HFFc6 (cell line): ENCODE measurements at places on chromosomes 5 and 9.

DNA sequence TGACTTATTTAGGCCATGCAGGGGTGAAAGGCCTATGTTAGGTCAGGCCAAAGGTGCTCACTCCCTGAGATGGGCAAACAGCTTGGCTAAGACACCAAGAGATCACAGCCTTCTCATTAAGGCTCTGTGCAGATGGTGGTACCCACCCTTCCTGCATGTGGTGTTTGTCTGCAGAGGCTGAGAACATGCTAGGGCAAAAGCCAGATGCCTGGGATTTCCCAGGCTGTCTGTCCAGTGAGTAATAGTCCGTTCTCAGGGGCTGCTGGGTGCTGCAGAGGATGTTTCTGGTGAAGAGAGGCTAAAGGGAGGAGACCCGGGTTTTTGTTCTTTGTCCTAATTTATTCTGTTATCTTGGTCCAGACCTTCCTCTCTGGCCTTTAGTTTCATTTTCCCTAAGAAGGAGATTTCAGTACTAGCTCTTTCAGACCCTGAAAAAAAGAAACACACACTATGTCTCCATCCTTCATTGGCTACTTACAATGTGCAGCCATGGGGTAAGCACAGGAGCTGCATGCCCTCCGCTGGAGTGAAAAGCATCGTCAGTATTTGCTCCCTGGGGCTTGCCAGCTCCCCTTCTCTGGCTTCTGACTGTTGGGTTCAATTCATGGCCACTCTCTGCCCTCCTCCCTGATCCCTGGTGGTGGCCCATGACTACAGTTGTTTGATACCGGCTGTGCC, 23.4 kb upstream of the GLRA1 start:
- DNase-seq = no peak

DNA sequence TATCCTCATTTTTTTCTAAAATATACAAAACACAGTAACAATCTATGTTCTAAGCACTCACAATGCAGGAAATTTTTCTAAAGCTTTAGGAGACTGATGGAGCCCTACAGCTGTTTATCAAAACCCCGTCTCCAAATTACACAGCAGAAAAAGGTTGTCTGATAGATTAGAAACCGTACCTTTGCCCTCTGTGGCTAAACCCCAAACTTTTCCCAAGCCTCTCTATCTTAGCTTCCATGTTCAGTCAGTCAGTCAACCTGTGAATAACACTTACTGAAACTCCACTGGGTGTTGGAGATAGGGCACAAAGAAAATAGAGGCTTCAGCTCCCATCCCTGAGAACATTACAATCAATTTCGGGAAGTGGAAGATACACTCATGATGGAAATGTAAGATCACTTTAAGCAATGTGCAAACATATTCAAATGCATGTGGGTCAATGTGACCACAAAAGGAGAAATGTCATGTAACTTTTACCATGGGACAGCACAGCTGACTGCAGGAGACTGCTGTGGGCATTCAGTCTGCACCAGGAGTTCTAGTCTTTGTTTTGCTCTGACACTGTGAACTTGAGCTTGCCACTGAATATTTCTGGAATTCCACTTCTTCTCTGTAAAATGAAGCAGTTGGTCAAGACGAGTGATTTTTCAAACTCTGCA, 279.5 kb upstream of the PIK3R1 start:
- DNase-seq = no peak

DNA sequence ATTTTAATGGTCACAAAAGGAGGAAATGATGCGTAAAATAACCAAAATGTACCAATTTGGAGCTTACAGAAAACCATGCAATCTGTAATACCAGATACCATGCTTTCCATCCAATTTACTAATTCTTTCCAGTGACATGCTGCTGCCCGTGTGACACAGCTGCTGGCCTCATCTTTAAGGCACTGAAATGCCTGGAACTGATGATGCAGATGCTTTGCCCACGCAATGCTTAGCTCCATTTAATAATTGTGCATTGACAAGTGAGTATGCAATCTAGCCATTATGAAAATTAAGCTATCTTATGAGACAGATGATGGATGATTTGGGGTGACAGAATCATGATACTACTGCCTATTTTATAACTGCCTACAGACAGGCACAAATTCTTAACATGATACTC, 169.2 kb upstream of the CTNND2 start:
- DNase-seq = no peak

DNA sequence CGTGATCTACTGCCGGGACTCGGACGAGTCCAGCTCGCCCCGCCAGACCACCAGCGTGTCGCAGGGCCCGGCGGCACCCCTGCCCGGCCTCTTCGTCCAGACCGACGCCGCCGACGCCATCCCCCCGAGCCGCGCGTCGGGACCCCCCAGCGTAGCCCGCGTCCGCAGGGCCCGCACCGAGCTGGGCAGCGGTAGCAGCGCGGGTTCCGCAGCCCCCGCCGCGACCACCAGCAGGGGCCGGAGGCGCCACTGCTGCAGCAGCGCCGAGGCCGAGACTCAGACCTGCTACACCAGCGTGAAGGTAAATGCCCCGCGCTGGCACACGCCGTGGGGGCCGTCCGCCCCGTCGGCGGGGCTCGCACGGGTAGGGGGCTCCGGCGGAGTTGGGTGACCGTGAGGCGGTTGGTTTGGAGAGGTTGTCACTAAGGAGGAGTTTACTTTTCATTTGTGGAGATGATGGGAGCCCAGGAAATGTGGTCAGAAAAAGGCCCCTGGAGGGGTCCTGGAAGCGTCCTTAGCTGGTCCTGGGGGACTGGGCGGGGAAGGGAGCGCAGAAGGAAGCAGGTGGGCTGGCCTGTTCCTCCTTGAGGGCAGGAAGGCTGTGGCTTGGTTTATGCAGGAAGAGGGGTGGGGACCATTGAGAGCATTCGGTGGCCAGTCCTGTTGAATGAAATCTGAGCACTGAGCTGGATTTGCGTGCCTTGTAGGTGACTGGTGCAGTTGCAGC, 647 bp downstream of the PDE8B start:
- no peak for DNase-seq

- no peak for DNase-seq
These were observed 43.2 kb downstream of the KIAA0825 start for GRCh38 chr5:94575196-94575595.

GRCh38 chr5:173819521-173819920, 68.6 kb upstream of the CPEB4 start:
- no peak for DNase-seq

- DNase-seq = peak; percentile 66
These were observed 129.6 kb downstream of the KCNIP1 start for GRCh38 chr5:170633235-170634081.

DNA sequence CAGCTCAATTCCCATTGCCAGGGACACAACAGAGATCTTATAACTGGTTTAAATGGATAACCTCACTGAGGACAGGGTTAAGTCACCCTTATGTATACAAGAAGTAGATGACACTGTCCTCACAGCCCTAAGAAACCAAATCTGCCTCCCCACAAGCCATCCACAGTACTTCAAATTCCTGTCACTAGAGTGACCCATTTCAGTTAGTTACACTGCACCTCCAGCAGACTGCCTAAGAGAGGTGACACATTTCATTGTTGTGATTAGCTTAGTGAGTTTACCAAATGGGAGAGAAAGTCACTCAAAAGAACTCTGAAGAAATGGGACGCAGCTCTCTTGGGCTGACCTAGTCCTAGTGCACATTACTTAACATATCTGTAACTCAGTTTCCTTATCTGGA, 53.6 kb upstream of the HTR1A start:
- DNase-seq = no peak

GRCh38 chr9:114060711-114061110, 17.4 kb downstream of the AMBP start:
- DNase-seq = no peak

DNA sequence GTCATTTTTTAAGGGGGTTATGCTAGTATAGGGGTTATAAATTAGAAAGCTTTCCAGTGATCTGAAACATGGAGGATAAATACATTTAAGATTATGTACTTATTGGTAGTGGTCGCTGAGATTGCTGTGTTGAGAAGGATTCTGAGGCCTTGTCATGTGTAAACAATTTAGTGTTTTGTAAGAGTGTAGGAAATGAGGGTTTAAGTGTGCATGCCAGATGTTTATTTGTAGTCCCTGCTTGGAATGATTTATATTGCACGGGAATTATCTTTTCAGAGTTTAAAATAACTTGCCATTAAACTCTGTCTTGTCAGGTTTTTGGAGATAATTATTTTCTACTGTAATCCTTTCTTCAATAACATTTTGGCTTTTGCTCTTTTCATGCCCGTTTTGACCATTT, 19.4 kb downstream of the ZNF618 start:
- peak; percentile 19 for DNase-seq

DNA sequence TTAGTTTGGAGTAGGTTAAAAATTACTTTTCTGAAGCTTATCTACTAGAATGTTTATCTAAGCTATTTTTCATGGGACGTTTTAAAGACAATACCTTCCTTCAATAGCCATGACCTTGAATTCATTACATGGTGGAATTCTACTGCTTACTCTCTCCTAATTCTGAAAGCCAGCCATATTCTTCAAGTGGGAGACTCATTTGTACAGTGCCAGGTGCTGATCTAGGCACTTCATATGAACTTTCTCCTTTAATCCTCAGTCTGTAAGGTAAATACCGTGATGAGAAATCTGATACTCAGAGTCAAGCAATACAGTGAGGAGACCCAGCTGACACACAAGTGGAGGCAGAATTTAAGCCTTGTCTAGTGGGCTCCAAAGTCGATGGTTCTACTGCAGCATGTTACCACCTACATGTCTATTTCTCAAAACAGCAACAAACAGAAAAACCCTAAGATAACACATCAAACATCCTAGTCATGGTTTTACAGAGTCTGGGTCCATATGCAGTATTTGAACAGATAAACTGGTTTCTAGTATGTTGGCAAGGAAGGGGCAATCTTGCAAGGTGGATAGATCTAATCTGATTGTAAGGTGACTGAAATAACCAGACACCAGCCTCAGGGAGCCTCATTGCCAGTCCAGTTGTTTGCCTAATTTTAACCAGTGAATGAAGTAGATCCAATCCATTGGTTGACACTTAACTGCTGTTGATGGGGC, 243.7 kb downstream of the PIK3R1 start:
- DNase-seq = no peak

DNA sequence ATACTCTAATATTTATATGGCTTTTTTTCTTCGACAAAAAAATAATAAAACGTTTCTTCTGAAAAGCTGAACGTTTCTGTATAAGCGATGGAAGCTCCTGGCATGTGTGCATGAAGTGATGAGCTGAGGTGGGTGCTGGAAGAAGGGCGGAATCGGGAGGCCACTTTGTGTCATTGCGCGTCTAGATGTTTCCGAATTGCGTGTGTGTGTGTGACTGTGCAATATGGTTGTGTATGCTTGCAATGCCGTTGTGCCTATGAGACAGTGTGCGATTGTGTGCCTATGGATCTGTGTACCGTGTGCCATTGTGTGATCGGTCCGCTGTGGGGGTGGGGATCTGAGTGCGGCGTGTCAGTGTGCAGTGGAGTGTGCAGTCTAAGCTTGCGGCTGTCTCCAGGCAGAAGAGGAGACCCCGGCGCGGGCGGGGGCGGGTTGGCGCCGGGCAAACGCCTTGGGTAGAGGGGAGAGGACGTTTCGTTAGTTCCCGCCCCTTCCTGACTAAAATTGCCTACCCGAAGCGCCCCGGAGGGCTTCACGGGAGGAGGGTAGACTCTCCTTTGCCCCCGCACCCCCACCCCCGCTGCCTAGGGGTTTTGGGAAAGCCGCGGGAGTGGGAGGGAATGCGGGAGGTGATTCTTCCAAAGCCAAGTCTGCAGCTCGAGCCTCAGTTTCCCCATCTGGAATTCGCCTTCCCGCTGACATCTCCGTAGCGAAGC, 24.2 kb downstream of the PCDHGC5 start:
- DNase-seq = peak; percentile 48

DNA sequence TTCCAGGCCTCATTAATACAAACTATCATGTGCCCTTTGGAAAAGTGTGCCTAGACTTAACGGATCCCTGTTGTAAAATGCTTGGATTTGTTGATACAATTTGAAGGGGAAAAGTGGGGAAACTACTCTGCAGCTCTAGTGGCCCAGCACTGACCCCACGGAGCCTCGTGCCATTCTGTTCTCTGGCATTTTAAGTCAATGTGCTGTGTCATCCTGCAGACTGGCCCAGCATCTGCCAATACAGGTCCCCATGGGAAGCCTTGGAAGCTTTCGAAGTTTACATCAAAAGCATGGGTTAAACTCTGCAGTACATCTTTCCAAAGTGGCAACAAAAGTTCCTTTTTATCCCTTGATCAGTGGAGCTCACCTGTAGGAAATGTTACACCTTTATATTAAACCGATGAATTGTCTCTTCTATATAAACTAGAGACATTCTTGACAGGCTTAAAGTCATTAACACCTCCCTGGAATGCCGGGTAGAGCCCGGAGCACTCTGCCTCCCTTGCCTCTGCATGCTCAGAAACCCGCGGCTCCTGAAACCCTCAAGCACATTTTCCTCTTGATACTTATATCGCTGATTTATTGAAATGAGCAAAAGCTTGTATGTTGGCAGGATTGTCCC, 596.0 kb upstream of the ADAMTS16 start:
- DNase-seq = no peak

GRCh38 chr9:134100040-134100439, 32.2 kb upstream of the BRD3 start:
- DNase-seq = no peak

DNA sequence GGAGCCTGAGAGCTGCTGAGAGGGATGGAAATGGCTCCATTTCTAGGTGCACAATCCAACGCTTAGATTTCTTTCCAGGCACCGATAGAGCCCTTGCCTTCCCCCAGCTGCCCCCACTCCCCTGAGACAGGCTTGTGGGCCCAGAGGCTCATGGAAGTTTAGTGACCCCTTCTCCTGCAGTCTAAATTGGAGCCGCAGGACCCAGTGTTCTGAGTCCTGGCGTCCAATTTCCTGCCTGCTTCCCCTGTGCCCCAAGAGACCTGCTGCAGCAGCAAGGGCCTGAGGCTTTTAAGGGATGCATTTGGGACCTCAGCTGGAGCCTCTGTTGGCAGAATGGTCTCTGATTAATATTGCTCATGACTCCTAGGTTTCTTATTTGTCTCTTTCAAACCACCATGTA, 61.7 kb downstream of the RGS3 start:
- no peak for DNase-seq

DNA sequence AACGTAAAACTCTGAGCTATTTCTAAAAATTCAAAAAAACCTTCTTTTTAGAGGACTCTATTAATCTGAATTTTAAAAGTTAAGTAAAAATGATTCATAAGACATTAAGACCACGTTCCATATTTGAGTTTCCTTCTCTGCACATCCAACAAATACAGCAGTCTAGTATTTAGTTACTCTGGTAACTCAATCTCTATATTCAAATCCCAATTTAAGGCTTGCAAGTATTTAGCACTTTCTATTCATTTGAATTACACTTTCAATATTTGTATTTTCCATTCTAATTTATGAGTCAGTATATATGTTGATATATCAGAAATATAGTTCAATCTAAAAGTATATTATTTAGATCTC, 17.7 kb downstream of the RFX3 start:
- no peak for DNase-seq

DNA sequence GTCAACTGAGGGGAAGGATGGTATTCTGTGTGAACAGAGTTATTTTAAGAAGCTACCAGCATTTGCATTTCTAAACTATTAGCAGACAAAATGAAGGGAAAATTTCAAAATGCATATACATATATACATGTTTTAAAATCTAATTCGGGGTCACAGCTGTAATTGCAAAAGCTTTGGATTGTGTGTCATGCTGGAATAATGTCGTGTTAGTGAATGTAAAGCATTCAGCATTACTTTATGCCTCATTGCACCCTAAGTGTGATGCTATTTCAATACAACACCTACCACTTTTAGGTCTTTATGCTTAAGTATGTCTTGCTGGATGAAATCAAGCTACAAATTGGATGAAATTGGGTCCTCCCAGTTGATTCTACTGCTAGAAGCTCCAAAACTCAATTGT, 687.6 kb upstream of the MEF2C start:
- DNase-seq = no peak
